ENCODE measurements at places on chromosomes 12 and 14.

- DNase-seq: no peak
Observed at GRCh38 chr12:54217774-54218241, 29.0 kb upstream of the SMUG1 start.

GRCh38 chr12:102535306-102535705 lies 54.9 kb upstream of the IGF1 start:
- DNase-seq: no peak

GRCh38 chr12:97048421-97049035 lies 141.5 kb downstream of the NEDD1 start:
- DNase-seq: peak; percentile 6

- no peak for DNase-seq
Observed at GRCh38 chr14:98692832-98693231, 579.2 kb downstream of the BCL11B start.

- DNase-seq: peak; percentile 60
Observed at GRCh38 chr12:43882578-43883178, 46.8 kb downstream of the TMEM117 start.

GRCh38 chr12:12319451-12320183 lies 30.4 kb downstream of the MANSC1 start:
- no peak for DNase-seq
